Activated naive CD8-positive, alpha-beta T cell treated with anti-CD3 and anti-CD28 coated beads, Interleukin-2, amount 50 U/mL, for 24 hours (primary cell): ENCODE measurements at places on chromosomes 6 and 20.
A peak's percentile ranks its signal among the peaks of the same experiment; 100 is the strongest.

GRCh38 chr20:50918403-50918802, 12.8 kb downstream of the ADNP start:
- DNase-seq = no peak

DNA sequence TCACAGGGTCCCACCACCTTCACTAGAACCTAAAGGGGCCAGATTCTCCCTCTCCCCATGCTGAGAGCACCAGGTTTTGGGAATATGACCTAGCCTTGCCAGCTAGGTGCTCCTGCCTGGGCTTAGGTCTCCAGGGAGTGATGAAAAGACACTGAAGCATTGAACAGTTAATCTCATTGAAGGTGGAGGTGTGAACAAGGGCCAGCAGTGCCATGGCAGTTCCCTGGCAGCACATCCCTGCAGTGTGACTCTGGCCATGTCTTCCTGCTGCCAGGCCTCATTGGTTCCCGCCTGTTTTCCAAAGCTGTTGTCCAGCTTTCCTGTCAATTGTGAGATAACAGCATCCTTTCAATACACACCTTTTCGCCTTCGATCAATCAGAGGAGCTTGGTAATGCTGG, 10.9 kb downstream of the PPIL6 start:
- no peak for DNase-seq

- no peak for DNase-seq
These were observed 618.9 kb upstream of the GJE1 start for GRCh38 chr6:141513830-141514229.

GRCh38 chr6:151494235-151494935, 568 bp downstream of the CCDC170 start:
- peak; percentile 14 for DNase-seq

GRCh38 chr6:55729665-55730064, 145.7 kb downstream of the BMP5 start:
- DNase-seq = no peak
